ENCODE measurements at places on chromosomes 2 and 18. TPM values are rescaled to one million over a fixed set of nuclear protein-coding genes. Genes with fewer than 3 reads are reported as not detected.

- H3K27me3 ChIP-seq = no peaks in the 10 kb centered on the region
- no peaks in the 10 kb centered on the region for H3K4me1 ChIP-seq
- no peak for DNase-seq
- H3K4me3 ChIP-seq = no peak overlapping the region
- no peak overlapping the region for H3K27ac ChIP-seq
Measured at GRCh38 chr2:70511971-70512729, 41.5 kb downstream of the TGFA start.

- peaks cover 14% of the 10 kb centered on the region for H3K36me3 ChIP-seq
- no peaks in the 10 kb centered on the region for H3K4me1 ChIP-seq
- H3K27ac ChIP-seq = no peak overlapping the region
- DNase-seq = no peak
- H3K27me3 ChIP-seq = no peaks in the 10 kb centered on the region
Measured at GRCh38 chr2:201343559-201343958, 13.6 kb downstream of the FLACC1 start.

- no peaks in the 10 kb centered on the region for H3K36me3 ChIP-seq
- H3K27me3 ChIP-seq = no peaks in the 10 kb centered on the region
- H3K4me3 ChIP-seq = no peak overlapping the region
- no peak overlapping the region for H3K27ac ChIP-seq
- no peak for DNase-seq
Measured at GRCh38 chr2:39696101-39696553, 30.4 kb downstream of the TMEM178A start.

DNA sequence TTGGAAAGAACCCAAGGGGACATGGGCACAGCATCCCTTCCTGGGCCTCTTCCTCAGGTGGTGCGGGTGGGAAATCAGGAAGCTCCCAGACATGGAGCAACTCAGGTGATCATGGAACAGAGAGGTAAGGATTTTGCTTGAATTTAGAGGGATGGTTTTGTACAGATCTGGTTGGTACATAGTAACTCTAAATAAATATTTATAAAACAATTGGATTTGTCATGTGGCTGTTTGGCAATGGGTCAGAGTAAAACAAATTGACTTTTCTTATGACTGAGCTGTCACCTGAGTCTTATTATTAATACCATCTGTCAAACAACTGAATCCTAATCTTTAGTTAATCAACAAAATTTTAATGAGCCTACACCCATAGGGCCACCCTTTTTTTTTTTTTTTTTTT, 19.4 kb upstream of the TMEM178A start:
- no peak overlapping the region for H3K4me3 ChIP-seq
- H3K4me1 ChIP-seq = no peaks in the 10 kb centered on the region
- H3K36me3 ChIP-seq = no peaks in the 10 kb centered on the region
- no peak overlapping the region for H3K27ac ChIP-seq

- no peak overlapping the region for H3K27ac ChIP-seq
- no peak overlapping the region for H3K4me3 ChIP-seq
- peaks cover 34% of the 10 kb centered on the region for H3K4me1 ChIP-seq
- no peaks in the 10 kb centered on the region for H3K27me3 ChIP-seq
Measured at GRCh38 chr2:237714690-237715458, 83.7 kb upstream of the RBM44 start.

GRCh38 chr18:44701227-44701626, 20.5 kb downstream of the SETBP1 start:
- no peaks in the 10 kb centered on the region for H3K4me1 ChIP-seq
- H3K4me3 ChIP-seq = no peak overlapping the region
- no peak for DNase-seq
- H3K27ac ChIP-seq = no peak overlapping the region
- H3K36me3 ChIP-seq = no peaks in the 10 kb centered on the region
- H3K27me3 ChIP-seq = no peaks in the 10 kb centered on the region

DNA sequence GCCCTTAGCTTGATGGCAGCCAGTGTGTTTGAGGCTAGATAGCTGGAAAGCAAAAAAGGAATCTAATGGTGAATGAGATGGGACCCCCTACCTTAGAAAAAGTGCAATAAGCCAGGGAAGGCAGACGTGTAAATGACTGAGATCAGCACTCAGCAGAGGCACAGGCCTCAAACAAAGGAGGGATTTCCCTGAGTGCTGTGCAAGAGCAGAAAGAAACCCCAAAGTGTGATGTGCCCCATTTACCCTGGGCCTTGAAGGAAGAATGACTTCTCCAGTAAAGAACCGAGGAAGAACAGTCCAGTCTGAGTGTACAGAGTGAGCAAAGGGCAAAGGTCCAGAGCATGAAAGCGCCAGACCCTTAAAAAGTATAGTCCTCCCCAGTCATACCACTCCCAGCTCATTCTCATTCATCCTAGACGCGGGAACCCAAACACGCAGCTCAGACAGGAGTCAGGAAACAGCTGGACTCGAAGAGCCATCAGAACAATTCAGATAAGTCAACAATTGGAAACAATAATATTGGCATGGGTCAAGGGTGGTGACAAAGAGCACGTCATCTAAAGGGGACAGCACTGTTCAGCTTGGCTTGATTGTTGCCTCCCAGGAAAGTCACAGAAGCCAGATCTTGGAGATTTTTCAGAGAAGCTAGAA, 121.7 kb downstream of the INO80D start:
- no peak overlapping the region for H3K4me3 ChIP-seq
- DNase-seq = no peak
- H3K27me3 ChIP-seq = no peaks in the 10 kb centered on the region
- H3K4me1 ChIP-seq = no peaks in the 10 kb centered on the region
- no peaks in the 10 kb centered on the region for H3K36me3 ChIP-seq
- H3K27ac ChIP-seq = no peak overlapping the region

DNA sequence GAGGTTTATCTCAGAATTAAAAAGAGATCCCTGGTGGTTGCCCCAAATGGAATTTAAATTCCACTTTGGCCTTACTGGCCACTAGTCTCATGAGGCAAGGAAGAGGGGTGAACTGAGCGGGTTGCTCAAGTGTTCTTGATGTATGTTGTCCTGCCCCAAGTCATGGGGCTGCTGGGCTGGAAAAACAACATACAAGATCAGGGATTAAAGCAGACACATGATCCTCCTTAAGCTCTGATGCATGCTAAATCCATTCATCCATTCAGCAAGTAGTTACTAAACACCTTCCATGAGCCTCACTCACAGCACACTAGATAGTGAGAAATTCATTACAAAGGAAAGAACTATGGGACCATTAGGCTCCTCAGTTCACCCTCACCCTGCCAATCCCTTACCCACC, 196.3 kb downstream of the MREG start:
- H3K4me3 ChIP-seq = no peak overlapping the region
- no peaks in the 10 kb centered on the region for H3K36me3 ChIP-seq
- no peak overlapping the region for H3K27ac ChIP-seq
- peaks cover under 1% of the 10 kb centered on the region for H3K4me1 ChIP-seq
- no peak for DNase-seq

GRCh38 chr2:163731735-163732134, 4.1 kb downstream of the FIGN start:
- H3K27me3 ChIP-seq = peaks cover 6% of the 10 kb centered on the region
- H3K36me3 ChIP-seq = no peaks in the 10 kb centered on the region
- no peak overlapping the region for H3K4me3 ChIP-seq
- H3K4me1 ChIP-seq = no peaks in the 10 kb centered on the region

DNA sequence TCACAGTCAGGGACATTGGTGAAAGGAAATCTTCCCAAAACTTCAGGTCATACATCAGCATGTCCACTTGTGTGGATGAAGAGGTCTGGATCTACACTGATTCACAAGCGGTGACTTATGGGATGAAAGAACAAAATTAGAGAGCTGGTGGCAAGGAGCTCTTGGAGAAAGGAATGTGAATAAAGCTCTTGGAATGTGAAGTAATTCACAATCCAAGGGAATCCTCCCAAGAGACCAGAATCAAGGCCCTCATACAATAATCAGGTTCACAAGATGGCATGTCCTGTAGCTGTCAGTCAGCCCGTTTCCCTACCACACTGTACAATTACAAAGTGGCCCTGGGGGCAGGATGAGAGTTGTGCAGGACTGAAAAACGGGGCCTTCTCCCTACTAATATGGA, 96.2 kb downstream of the MRPS9 start:
- H3K27me3 ChIP-seq = peaks cover 2% of the 10 kb centered on the region
- no peaks in the 10 kb centered on the region for H3K36me3 ChIP-seq
- no peak for DNase-seq
- H3K4me3 ChIP-seq = no peak overlapping the region

- no peak overlapping the region for H3K4me3 ChIP-seq
- DNase-seq = no peak
- no peaks in the 10 kb centered on the region for H3K4me1 ChIP-seq
- no peaks in the 10 kb centered on the region for H3K27me3 ChIP-seq
- H3K27ac ChIP-seq = no peak overlapping the region
- H3K36me3 ChIP-seq = no peaks in the 10 kb centered on the region
Measured at GRCh38 chr2:17894005-17894404, 15.5 kb downstream of the KCNS3 start.

GRCh38 chr2:149585166-149585885, 2.2 kb downstream of the MMADHC start:
- peaks cover 45% of the 10 kb centered on the region for H3K36me3 ChIP-seq
- peaks cover 4% of the 10 kb centered on the region for H3K27me3 ChIP-seq
- peaks cover 14% of the 10 kb centered on the region for H3K4me1 ChIP-seq
- H3K27ac ChIP-seq = no peak overlapping the region

DNA sequence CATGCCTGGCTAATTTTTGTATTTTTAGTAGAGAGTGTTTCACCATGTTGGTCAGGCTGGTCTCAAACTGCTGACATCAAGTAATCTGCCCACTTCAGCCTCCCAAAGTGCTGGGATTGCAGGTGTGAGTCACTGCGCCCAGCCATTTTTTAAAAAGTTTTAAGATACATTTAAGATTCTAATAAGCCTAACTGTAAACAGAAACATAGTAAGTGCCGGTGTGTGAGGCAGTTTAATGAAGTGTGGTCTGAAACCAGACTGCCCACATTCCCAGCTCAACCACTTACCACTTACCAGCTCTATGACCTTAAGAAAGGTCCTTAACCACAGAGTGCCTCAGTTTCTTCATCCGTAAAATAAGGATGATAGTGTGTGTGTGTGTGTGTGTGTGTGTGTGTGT, 42.4 kb downstream of the TMEM237 start:
- H3K36me3 ChIP-seq = no peaks in the 10 kb centered on the region
- no peak overlapping the region for H3K27ac ChIP-seq
- no peak overlapping the region for H3K4me3 ChIP-seq
- H3K27me3 ChIP-seq = no peaks in the 10 kb centered on the region
- no peak for DNase-seq

GRCh38 chr2:226474131-226474530, 325.5 kb downstream of the IRS1 start:
- H3K27ac ChIP-seq = no peak overlapping the region
- peaks cover 3% of the 10 kb centered on the region for H3K27me3 ChIP-seq
- no peaks in the 10 kb centered on the region for H3K36me3 ChIP-seq

DNA sequence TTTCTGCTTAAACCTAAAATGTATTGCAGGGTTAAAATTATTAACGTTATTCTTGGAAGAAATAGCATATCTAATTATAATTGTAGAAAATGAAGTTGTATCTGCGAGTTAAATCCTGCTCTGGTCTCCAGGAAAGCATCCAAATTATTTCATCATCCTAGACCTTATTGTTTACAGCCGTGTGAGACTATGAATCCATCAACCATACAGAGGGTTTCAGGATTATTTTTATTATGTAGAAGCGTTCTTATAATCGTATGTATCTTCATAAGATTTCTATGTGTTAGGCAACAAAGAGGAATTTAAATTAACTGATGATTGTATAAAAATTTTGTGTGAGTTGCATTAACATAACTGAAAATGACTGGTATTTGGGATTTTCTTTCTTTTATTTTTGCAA, 14.5 kb upstream of the DSC3 start:
- no peaks in the 10 kb centered on the region for H3K36me3 ChIP-seq
- DNase-seq = no peak
- no peaks in the 10 kb centered on the region for H3K27me3 ChIP-seq
- H3K27ac ChIP-seq = no peak overlapping the region
- no peaks in the 10 kb centered on the region for H3K4me1 ChIP-seq

- H3K4me1 ChIP-seq = no peaks in the 10 kb centered on the region
- H3K36me3 ChIP-seq = no peaks in the 10 kb centered on the region
- no peak overlapping the region for H3K4me3 ChIP-seq
- no peak overlapping the region for H3K27ac ChIP-seq
- H3K27me3 ChIP-seq = no peaks in the 10 kb centered on the region
Measured at GRCh38 chr2:1538663-1539062, 125.4 kb downstream of the TPO start.

GRCh38 chr2:190847504-190848081, 33.0 kb upstream of the GLS start:
- no peak overlapping the region for H3K27ac ChIP-seq
- H3K4me3 ChIP-seq = no peak overlapping the region
- H3K4me1 ChIP-seq = peaks cover 3% of the 10 kb centered on the region
- DNase-seq = no peak
- no peaks in the 10 kb centered on the region for H3K27me3 ChIP-seq
- H3K36me3 ChIP-seq = no peaks in the 10 kb centered on the region

DNA sequence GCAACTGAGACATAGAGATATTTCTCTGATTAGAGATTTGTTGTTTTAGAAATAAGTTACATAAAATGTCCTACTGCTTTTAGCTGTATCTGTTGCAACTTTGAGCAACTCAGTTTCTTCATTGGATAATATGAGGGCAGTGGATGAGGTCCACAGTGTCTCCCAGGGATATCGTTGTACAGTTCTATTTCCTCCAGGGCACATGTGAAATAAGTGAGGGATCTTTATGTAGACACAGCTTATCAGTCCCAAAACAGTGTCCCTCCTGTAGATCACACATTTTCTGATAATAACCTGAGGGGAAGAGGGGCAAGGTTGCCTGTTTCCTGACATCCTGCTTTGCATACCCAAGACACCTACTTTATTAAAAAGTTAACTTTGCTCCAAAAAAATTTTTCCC, 1231.2 kb upstream of the ZEB2 start:
- no peaks in the 10 kb centered on the region for H3K27me3 ChIP-seq
- no peak overlapping the region for H3K4me3 ChIP-seq
- DNase-seq = no peak
- H3K27ac ChIP-seq = no peak overlapping the region
- H3K4me1 ChIP-seq = no peaks in the 10 kb centered on the region
- no peaks in the 10 kb centered on the region for H3K36me3 ChIP-seq

DNA sequence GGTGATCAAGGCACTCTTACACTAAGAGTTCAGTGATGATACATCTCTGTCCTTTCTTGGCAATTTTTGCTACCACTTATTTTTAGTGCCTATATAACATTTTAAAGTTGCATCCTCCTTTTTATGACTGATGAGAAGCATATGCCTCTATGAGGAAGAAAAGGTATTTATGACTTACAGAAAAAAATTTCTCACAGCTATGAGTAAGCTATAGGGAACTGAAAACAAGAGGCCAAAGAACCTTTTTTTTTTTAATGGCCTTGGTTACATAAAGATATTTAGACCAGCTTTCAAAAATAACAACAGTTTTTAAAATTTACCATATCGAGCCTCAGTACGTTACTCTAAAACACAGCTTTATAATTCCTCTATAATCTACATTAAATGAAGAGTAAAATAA, 21.3 kb downstream of the MBD5 start:
- peaks cover 8% of the 10 kb centered on the region for H3K36me3 ChIP-seq
- H3K27me3 ChIP-seq = no peaks in the 10 kb centered on the region
- H3K4me1 ChIP-seq = no peaks in the 10 kb centered on the region

Gene PTPN4
- total RNA-seq = 102 TPM

Gene IL36G
- not detected for total RNA-seq

Gene CDH2
- total RNA-seq = not detected

Gene TUBB8B
- total RNA-seq = not detected

Gene LRATD1
- not detected for total RNA-seq

Gene CHRNG
- total RNA-seq = not detected

Gene BABAM2
- total RNA-seq = 29.2 TPM

Gene CCDC121
- total RNA-seq = 0.91 TPM

Gene RTKN
- 0.27 TPM for total RNA-seq

Gene AGAP1
- 3.1 TPM for total RNA-seq

All from CD4-positive, alpha-beta T cell (primary cell).